ENCODE measurements at places on chromosomes 4 and X.

GRCh38 chr4:182808673-182809416 lies 108.3 kb downstream of the DCTD start:
- no peak for DNase-seq

DNA sequence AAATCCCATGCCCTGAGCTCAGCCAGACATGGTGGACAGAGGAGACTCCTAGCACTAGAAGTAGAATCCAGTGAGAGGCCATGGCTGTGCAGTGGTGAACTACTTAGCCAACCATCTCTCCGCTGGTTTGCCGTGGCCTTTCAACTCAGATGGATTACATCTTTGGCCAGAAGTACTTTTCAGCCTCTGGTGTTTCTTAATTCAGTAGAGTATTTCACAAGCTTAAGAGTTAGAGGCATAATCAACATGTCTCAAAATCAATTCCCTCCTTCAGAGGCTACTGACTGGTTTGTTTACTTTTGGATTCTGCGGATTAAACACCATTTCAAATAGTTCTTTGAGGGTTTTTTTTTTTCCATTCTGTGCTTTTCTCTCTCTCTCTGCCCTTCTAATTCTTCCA lies 91.1 kb upstream of the PGRMC2 start:
- no peak for DNase-seq

DNA sequence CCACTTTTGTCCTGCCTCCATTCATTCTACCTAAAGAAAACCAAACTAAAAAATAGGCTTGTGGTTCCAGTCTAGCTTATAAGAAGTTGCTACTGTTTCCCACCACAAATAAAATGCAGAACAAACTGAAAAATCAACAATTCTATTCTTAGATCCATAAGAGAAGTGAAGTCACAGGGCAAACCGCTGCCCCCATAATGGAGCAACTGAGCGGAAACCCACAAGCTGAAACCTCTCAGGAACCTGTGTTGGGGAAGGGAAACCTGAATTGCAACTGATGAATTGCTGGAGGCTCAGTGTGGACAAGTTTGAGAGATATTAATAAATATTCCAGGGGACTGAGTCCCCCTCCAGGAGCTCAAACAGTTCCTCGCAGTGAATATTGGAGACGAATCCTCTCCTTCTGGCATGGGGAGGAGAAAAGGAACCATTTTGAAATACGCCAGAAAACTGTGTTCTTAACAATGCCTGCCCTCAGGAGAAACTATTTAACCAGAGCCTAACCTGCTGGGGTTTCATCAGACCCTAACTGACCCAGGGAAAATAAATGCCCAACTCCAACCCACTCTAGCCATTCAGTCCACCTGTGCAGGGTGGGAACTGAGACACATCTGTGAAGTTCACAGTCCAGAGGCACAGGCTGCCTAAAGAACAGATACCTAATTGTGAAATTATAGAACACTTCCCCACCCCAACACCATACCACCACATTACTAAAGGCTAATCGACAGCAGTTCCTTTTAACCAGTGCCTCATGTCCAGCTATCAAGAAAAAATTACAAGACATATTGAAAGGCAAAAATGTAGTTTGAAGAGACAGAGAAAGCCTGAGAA lies 22.8 kb upstream of the SH3RF1 start:
- DNase-seq, result no peak

DNA sequence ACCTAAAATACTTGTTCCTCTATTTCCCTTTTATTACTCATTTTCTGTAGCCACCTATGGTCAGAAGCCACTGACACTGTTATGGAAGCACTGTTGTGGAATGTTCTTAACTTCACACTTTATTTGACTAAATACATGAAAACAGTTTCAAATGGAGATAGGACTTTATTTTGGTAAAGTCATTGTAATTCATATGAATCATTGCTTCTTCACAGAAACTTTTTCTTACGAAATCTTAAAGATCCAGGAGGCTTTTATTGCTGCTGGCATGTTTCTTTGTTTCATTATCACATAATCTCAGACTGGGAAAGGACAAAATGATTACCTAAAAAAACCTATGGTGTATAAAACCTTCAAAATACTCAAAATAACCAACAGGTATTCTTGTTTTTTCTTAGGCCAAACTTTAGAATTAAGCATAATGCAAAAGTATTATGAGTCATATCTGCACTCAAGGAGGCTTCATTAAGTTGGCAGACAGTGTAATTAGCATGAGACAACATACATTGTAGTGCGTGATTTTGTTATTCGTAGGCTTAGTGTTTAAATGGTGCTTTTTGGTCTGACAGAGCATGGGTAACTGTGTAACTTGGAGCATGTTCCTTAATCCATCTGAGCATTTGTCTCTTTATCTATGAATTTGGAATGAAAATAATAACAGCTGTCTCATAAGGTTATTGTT lies 58.0 kb downstream of the SH3BGRL start:
- DNase-seq, result no peak

DNA sequence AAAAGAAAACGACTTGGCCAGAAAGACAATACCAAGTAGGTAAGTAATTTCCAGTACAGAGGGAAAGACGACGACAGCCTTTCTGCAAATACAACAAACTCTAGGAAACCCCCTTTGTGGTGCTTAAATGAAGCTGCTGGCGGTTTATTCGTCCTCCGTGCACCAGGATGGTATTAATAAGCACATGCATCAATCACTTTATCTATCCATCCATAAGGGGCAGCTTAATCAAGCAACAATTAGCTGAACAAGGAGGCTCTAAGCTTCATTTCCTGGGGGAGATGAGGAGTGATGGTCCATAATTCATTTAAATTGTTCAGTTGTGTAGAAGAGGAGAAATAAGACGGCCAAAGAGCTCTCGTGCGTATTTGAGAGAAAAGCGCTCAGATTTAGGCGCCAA lies 26.2 kb downstream of the IRF2 start:
- DNase-seq, result no peak

DNA sequence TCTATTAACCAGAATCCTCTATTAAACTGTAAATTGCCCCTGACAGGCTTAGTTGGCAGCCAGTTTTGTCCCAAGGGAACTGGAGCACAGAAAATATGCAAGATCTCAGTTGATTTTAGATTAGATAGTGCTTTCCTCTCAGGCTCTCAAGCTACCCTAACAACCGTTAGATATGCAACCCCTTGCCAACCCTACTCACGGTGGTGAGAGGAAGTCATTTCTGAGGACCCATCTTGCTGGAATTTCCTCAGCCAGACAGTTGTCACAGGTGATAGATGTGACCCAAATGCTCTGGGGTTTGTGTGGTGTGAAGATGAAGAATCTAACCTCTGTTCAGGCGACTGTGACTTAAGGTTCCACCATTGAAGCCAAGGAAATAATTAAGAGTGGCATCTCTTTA lies 447.1 kb downstream of the MID1IP1 start:
- DNase-seq, result no peak

DNA sequence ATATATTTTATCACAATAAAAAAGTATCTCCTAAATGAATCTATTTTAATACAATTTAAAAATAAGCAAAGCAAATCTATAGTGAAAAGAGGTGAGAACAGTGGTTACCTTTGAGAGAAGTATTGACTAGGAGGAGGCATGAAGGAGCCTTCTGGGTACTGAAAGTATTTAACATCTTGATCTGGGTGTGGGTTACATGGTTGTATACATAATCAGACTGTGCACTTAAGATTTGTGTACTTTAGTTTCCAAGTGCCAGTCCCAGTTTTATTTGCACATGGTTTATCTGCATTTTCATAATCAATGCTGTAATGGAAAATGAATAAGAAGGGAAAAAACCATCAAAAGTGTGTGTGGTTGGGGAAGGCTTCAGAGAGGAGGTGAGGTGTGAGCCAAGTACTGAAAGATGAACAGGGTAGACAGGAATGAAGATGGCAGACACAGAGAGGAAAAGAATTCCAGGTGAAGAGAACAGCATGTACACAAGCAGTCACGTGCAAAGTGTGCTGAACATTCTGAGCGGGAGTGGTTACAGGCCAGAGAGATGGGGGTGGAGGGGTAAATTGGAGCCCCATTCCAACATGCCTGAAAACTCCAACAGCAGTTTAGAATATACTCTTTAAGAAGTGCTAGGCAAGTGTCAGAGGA lies 14.6 kb downstream of the MAP7D2 start:
- no peak for DNase-seq

DNA sequence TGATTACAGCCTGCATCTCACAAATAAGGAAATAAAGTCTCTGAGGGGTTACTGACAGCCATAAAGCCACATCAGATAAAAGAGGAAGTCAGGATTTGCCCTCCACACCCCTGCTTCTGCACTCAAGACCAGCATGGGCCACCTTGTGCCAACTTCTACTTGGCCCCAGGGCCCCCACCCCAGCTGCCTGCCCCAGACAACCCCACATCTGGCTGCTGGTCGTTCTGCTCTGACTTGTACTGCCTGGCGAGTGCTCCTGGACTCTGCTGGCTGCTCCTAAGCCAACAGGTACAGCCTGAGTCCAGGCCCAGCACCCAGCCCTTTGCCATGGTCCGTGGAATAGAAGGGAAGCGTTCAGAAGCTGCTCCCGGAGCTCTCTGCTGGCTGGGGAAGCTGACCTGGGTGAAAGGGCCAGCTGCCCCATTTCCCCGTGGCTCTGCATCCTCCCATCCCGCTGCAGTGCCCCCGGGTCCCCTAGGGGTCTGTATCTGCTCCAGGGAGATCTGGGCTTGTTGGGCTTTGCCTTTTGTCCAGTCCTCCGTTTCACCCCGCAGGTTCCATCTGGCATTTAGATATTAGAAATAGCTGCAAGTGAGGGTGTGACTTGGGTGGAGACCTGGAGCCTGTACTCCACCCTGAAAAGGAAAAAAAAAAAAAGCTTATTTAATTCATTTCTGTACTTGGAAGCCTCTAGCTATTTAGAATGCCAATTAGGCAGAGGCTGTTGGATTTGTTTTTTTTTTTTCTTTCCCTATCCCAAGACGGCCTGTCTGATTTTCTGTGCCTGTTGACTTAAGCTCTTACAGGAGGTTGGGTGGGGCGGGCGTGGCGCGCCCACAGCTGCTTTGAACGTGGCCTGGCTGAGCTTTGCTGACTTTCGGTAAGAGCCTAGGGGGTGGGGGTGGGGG lies 194.7 kb downstream of the PTTG2 start:
- DNase-seq, result no peak

DNA sequence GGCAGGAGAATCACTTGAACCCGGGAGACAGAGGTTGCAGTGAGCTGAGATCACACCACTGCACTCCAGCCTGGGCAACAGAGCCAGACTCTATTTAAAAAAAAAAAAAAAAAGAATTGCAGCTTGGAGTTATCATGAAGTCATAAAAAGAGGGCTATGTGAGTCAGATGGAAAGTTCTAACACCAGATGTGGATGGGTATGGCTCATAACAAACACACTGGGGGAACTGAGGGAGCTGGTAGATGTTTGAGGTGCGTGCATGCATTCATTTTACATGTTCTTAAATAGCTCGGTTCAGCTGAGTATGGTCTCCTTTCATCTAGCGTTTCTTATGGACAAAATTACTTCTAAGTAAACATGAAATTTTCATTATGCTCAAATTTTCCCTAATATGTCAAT lies 11.7 kb downstream of the TRMT2B start:
- DNase-seq, result no peak

DNA sequence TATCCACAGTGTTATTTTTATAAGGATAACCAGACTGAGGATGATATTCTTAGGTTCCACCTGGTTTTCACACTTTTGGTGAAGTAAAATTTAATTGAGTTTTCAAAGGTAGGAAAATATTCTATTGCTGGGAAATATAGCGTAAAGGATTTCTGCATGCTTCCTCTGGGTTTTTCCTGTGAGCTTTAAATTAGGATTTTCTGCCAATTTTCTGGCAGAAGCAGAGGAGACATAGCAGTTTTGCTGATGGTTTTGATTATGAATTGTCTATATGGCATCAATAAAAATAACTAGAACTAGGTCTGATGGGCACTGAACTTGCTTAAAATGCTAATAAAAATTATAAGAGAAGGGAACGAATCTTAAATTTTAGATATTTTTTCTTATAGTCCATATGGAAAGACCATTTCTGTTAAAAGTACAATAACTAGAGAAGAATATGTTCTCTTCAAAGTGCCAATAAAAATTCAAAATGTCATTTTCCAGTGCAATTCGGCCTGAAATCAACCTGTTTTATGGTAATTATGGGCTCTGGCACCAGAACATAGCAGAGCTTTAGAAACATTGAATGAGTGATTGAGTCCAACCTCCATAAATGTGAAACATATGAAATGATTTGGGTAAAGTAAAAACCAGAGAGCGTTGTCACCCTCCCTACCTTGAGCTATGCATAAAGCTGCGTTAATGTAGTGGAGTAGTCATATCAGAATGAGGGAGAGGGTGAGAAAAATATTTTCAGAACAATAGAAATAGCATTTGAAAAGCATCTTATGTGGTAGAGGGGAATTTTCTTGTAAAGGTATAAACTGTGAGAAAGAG lies 279.7 kb downstream of the SPRY1 start:
- no peak for DNase-seq

Measured in SK-N-DZ (cell line).